ENCODE measurements at places on chromosomes 3 and 15.

DNA sequence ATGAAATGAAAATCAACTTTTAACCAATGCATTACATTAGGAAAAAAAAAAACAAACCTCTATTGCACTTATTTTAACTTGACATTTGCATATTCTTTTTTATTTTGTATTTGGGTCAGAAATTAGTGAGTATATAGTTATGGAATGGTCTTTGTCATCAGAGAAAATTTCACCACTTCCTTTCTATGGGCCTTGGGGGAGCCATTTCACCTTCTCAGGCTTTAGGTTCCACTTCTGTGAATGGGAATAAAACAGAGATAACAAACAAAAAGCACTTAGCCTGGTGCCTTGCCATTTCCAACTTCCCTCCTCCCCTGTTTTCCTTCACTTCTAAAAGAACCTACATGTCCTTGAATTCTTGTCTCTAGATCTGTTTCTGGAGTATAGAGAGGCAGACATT, 168.0 kb upstream of the STT3B start:
- no peak for DNase-seq

DNA sequence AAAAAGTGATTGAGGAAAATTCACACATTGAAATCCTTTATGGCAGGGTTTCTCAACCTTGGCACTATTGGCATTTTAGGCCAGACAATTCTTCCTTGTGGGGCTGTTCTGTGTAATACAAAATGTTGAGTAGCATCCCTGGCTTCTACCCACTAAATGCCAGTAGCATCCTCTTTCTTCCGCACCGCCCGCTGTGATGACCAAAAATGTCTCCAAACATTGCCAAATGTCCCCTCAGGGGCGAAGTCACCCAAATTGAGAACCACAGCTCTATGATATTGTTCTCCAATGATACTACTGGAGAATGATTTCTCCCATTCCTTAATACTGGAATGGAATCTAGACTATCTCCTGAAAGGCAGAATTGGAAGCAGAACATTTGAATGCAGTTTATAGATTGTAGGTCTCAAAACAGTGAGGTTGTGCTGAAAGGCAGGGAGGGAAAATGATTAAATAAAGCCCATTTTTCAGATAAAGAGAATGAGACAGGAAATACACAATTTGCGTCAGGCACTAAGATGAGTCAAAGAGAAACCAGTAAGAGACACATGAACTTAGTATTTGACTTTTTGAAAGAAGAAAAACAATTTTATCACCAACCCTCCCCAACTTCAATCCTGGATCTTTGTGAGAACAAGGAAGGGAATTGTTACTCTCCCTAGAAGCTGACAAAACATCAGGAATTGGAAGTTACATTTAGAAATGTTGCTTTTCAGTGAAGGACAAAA, 101.6 kb upstream of the TNIK start:
- no peak for DNase-seq

- DNase-seq, result no peak
These were observed 391.9 kb upstream of the TBL1XR1 start for GRCh38 chr3:177589041-177589650.

DNA sequence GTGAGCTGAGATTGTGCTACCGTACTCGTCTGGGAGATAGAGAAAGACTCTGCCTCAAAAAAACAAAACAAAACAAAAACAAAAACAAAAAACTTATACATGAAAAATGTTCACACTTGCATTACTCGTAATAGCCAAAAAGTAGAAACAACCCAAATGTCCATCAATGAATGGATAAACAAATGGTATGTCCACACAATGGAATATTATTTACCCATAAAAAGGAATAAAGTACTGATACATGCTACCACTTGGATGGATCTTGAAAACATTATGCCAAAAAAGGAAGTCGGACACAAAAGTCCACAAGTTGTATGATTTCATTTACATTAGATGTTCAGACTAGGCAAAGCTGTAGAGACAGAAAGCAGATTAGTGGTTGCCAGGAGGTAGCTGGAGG, 26.7 kb downstream of the PCYT1A start:
- DNase-seq, result no peak

GRCh38 chr3:53753518-53754183, 92.6 kb downstream of the CHDH start:
- DNase-seq, result no peak

- no peak for DNase-seq
These were observed 239.3 kb downstream of the EPHB1 start for GRCh38 chr3:135034291-135034768.

DNA sequence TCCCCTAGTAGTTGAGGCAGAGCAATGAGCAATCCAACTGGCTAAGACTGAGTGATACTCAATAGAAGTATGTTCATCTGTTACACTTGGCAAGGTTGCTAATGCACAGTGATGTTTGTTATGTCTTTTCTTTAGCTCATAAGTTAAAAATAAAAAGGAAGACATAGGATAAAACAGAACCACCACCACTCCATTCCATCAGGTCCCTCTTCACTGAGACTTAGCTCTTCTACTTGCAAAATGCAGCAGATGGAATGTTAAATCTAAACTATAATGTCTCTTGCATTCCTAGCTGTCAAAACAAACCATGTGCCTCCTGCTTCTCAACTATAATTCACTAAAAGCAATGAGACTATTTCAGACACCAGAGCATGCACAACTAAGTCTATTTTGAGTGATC, 265.6 kb upstream of the UBE2E2 start:
- no peak for DNase-seq

- no peak for DNase-seq
These were observed 254.5 kb downstream of the NLGN1 start for GRCh38 chr3:173652093-173652492.

DNA sequence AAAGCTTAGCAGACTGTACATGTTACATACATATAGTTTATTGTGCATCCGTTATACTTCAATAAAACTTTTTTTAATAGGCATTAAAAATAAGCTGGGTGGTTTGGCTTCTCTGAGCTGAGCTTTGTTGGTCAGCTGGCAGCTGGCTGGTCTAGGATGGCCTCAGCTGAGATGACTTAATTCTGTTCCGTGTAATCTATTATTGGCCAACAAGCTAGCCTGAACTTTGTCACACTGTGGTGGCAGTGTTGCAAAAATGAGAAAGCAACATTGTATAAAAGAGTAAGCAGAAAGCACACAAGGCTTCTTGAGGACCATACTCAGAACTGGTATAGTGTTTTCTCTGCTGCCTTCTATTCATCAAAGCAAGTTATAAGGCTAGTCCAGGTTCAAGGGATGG, 45.2 kb downstream of the CGGBP1 start:
- DNase-seq, result no peak

DNA sequence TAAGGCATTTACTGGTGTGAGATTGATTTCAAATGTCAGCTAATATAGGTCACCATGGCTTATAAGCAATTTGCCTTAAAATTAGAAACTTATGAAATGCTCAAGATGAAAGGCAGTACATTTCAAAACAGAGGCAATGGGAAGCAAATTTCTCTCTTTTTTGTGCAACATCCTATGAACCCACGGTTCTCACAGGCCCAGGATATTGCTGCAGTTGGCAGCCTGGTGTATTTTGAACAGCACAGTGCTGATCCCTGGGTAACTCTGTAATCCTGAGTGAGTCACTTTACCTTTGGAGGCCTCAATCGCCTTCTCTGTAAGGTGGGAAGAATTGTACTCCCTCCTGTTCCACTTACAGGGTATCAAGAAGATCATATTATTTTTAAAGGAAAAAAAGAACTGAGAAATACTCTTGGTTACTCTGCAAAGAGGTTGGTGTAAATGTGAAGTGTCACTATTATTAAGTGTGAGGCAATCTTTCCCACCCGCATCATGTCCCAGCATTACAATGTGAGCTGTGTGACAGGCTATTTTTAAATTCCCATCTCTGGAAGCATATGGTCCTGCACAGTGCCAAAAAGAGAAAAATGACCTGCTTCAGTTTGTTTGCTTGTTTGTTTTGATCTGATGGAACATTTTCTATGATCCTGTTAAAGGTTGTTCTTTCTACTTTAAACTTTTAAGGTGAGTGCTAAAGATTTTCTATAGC, 190.1 kb upstream of the LPP start:
- DNase-seq, result no peak

- no peak for DNase-seq
These were observed 25.2 kb upstream of the MAGEF1 start for GRCh38 chr3:184737063-184737462.

DNA sequence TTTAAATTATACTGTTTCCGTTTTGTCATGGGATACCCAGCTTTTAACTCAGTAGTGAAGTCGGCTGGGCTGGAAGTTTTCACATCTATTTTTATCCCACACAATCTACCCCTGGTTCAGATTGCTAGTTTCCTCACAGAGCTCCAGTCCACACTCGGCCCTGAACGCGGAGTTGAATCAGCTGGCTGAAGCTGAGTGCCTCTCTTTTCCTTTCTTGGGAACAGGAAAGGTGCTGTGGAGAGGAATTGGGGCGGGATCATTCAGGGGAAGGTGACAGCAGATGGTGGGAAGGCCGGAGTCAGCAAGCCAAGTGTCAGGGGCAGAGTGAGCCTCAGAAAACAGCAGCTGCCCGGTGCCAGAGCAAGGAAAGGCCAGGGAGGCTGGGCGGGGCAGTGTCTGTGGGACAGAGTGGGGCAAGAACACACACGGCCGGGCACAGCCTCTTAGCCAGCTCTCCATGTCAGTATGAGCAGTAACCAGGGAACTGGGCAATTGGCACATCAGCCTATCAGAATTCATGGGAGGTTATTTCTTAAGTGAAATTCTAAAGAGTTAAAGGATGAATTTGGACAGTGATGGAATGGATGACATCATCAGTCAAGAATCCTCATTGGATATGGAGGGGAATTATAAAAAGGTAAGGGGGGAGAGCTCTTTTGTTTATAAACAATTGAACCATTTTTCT, 135.7 kb upstream of the IL12A start:
- no peak for DNase-seq

DNA sequence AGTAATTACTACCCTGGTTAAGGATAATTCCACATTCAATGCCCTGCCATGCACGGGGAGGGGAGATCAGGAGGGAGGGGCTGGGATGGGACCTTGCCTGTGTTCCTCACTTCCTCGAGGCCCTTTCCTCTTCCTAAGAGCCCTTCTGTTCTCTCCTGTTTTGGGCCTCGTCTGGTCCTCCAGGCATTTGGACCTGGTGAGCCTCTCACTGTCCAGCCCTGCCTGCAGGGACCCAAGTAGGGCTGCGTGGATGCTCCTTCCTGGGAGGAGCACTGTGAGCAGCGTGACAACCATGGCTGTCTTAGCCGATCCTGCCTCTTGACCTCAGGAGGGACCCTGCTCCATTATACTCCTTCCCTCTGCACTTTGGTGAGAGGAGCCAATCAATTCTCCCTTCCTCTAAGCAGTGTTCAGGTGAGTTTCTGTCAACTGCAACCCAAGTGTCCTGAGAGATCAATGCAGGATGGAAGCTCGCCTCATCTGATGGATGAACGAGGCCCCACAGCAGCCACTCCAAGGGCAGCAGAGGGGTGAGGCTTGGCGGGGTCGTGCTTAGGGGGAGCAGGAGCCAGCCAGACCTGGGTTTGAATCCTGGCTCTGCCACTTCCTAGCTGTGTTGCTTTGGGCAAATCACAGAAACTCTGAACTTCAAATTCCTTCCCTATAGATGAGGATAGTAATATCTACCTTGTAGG, 92.5 kb downstream of the IQSEC1 start:
- DNase-seq, result no peak

DNA sequence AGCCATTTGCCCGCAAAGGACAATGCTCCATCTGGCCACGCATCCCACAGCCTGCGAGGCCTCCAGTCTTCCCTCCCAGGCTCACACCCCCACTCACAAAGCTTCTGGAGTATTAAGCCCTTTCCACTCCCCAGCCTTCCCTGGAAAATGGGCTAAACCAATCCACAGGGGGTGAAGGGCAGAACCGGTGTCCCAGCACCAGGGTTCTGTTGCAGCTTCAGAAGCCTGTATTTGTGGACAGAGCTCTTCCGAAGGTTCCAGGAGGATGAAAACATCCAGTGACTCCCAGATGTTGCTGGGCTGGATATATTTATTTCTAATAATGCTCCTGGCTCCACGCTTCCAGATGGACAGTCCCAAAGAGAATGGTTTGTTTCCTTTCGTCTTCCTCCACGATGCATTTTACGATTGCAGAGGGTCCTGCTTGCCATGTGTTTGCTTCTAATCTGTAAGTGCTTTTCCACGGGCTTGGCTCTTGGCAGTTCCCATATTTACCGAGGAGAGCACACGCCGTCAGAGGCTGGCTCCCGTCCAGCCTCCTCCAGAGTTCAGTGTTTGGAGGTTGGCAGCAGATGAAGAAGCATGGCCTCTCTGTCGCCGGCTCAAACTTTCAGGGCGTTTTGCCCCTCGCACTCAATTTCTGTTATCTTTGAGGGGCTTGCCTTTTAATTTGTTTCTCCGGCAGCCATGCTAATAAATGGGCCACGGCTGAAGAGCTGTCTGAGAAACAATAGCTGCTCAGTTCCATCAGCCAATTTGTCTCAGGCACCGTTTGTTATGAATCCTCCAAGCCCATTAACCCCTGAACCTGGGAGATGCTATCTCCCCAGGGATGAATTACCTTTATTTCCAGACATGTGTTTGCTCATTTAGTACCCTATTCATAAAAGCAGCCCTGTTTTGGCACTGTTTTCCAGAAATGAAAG, 367.9 kb upstream of the PROK2 start:
- DNase-seq, result no peak

- no peak for DNase-seq
These were observed 173.7 kb downstream of the FHIT start for GRCh38 chr3:61077551-61077950.

DNA sequence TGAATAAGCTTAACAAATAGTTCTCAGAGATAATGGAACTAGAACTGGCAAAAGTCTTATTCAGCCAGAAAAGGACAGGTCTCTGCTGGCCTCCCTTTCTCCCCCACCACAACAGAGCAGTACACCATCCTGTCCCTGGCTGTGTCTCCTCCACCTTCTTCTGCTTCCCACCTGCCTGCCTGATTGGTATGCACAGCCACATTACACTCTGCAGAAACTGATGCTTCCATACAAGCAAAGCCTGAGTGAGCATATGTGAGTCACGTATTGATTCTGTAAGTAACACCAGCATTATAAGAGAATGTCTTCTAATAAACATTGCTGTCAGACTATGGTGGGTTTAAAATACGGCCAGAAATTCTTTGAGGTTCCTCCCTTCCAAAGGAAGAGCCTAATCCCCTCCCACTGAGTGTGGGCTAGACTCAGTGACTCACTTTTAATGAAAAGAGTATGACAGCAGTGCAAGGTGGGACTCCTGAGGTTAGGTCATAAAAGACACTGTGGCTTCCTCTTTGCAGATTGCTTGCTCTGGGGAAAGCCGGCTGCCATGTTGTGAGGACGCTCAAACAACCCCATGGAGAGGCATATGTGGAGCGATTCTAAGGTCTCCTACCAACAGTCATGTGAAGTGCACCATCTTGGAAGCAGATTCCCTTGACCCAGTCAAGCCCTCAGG, 44.4 kb downstream of the ANXA2 start:
- no peak for DNase-seq

- DNase-seq, result no peak
These were observed 22.4 kb downstream of the PAQR5 start for GRCh38 chr15:69320977-69321554.

DNA sequence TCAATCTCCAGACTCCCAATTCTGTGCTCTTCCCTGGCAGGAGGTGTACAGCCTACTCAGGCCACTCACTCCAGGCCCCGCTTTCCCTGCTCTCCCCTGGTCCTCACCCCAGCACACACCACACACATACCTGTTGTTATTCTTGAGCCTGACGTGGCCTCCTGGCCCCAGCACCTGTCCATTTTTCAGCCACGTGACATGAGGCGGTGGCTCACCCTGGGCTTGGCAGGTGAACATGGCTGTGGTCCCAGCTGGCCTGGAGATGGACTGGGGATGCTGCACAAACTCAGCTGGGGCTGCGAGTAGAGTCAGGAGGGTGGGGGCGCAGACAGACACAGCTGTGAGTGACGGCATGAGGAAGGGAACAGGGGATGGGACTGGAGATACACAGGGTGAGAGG, 27.3 kb downstream of the RNU5B-1 start:
- DNase-seq, result no peak

- DNase-seq, result no peak
These were observed 404.5 kb downstream of the OCA2 start for GRCh38 chr15:27694506-27695087.
